Natural killer cell (primary cell): ENCODE measurements at places on chromosomes 6 and 20. TPM values are rescaled to one million over a fixed set of nuclear protein-coding genes. Genes with fewer than 3 reads are reported as not detected.

Gene CASS4
- 9.3 TPM for total RNA-seq

Gene DEFB125
- not detected for total RNA-seq

Gene ZNF334
- 0.59 TPM for total RNA-seq

Gene PLA2G7
- total RNA-seq: 1.1 TPM

Gene POPDC3
- not detected for total RNA-seq

DNA sequence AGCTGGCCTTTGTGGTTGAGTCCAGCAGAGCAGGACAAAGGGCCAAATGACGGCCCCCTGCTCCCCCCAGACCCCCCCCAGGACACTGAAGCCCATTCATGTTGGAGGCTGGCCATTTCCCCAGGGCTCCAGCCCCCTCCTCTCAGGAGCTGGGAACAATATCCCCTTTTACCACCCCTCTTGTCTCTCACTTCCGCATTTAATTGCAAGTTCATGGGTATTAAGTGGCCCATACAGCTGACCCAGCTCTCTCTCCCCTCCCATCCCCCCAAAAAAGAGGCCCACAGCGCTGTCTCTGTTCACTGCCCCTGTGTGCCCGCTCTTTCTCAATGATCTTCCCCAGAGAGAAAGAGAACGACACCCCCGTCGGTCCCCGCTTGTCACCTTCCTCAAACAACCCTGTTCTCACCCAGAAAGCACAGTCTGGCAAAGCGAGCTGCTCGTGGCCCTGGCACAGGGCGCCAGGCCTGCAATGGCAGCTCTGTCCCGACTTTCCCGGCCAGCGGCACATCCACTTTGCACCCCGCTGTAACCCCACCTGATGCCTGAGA, 30.4 kb downstream of the PREX1 start:
- DNase-seq: no peak

- DNase-seq: no peak
These were observed 1.7 kb upstream of the GMPR start for GRCh38 chr6:16236631-16237199.

DNA sequence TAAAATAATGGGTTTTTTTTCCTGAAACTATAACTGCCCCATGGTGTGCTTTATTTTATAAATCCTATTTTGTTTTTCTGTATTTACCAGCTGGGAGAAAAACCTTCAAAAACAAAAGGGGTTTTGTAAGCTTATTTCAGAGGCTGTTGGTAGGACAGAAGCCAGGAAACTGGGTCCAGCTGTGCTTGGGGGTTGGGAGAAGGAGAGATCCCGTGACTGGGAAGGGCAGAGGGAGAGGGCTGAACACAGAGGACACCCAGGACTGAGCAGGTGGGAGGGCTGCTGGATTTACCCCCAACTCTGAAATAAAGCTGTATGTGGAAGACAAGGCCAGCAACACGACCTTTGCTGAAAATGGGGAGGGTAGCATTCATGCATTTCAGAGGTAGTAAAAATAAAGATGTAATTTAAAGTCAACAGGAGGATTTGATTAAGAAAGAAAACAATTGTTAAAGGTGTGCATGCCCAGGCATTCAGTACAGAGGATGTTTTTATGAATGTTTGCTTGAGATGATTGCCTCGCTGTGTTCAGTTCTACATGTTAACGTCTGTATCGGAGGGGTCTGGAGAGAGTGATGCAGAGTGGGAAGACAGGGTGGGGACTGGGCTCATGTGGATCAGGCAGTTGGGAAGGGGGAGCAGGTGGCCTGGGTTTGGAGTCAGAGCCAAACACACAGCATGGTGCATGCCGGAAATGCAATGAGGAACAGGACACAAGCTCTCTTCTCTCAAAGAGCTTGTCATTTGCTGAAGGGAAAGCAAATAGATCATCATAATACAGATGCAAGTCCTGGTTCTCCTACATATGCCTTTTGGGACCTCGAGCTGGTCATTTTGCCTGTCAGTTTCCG, 21.4 kb downstream of the ARFGEF3 start:
- no peak for DNase-seq

GRCh38 chr6:137102050-137102848, 57.5 kb upstream of the IL20RA start:
- DNase-seq: no peak

- DNase-seq: no peak
These were observed 44.7 kb downstream of the DEK start for GRCh38 chr6:18219591-18219990.

GRCh38 chr6:25312703-25313102, 33.5 kb downstream of the CARMIL1 start:
- no peak for DNase-seq

GRCh38 chr6:16049168-16049567, 79.7 kb upstream of the MYLIP start:
- DNase-seq: no peak

- no peak for DNase-seq
These were observed 10.3 kb downstream of the KCNK5 start for GRCh38 chr6:39218868-39219567.

DNA sequence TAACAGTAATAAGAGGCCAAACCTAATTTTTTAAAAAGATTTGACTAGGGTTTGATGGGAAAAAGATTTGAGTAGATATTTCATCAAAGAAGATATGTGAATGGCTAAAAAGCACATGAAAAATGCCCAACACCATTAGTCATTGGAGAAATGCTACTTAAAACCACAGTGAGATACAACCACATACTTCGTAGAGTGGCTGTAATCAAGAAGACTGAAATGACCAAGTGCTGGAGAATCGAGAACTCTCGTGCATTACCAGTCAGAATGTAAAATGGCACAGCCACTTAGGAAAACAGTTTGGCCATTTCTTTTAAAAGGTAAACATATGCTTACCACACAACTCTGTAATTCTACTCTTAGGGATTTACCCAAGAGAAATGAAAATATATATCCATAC, 175.5 kb downstream of the EYA2 start:
- no peak for DNase-seq

- DNase-seq: no peak
These were observed 279.4 kb downstream of the RFPL4B start for GRCh38 chr6:112626468-112627082.

GRCh38 chr20:19750101-19750606, 7.9 kb upstream of the RIN2 start:
- DNase-seq: no peak

- DNase-seq: no peak
These were observed 34.8 kb downstream of the SCML4 start for GRCh38 chr6:107789361-107789760.

GRCh38 chr6:64252256-64252655, 616.7 kb downstream of the PHF3 start:
- DNase-seq: no peak

DNA sequence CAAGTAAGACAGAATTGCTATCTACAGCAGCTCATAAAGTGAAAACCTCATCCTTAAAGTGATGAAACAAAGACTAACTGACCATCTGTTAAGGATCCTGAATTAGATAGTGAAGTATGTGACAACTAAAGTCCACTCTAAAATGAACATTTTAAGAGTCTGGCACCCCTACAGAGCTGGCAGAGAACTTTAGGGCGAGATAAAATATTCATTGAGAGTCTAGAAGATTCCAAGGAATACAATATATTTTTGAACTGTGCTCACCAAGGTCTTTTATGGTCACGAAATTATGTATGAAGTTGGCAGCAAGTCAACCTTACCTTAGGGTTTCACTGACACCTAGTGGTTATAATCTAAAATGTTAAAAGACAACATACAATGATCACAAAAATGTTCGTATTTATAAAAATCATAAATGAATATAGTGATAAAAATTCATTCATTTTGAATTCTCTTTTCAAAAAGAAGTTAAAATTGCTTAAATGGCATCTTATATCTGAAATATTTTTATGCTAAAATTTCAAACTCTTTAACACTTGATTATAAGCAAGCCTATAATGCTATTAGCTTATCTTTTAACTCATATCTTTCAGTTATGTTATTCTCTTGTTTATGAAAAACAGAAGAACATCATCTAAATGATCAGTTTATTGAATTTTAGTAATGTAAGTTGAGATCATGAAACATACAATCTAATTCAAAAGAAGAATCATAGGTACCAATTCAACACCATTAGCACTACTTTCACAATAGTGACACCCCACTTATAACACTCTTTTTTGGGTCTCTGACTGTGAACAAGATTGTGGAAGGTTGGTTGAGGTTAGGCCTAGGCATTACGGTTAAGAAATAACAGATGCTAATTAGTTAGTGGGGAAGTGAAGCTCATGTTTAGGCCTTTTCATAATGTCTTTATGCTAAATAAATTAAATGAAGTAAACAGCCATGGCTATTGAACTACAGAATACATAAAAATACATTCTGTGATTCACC, 27.5 kb downstream of the RSPH3 start:
- DNase-seq: no peak

- DNase-seq: no peak
These were observed 15.8 kb downstream of the KCNQ2 start for GRCh38 chr20:63456429-63457284.

- no peak for DNase-seq
These were observed 36.3 kb upstream of the TENT5A start for GRCh38 chr6:81788748-81789147.
